Aorta (tissue), 5 donors: ENCODE measurements at places on chromosomes 1 and 21. TPM values are rescaled to one million over a fixed set of nuclear protein-coding genes. Genes with fewer than 3 reads are reported as not detected.

The FCMR gene
- 4.0 TPM for total RNA-seq

The CHRM3 gene
- 4.0 TPM for total RNA-seq

The CFAP107 gene
- total RNA-seq = not detected

The DNAJC28 gene
- 1.2 TPM for total RNA-seq

DNA sequence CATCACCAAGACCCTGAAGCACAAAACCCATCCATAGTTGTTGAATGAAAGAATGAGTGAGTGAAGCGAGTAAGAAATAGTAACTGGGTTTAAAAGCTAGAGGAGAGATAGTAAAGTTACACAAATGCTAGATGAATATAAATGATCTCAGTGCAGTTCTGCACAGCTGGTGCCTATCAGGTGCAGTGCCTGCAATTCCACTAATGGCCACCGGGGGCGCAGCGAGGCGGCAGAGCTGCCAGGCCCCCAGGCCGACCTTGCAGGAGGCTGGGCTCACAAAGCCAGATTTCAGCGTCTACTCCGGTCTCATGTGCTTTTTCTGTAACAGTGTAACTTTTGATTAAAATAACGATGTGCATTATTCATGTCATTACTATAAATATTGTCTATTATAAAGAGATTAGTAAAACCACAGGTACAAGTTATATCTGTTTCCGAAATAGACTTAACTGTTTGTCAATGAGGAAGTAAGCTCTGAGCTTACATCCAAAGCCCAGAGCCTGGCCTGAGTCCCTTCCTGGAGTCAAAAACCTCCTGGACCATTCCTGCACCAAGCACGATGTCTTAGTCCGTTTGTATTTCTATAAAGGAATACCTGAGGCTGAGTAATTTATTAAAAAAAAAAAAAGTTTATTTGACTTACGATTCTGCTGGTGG, 477.6 kb downstream of the NPHP4 start:
- peak; percentile 91 for DNase-seq

The ZBTB37 gene
- 14.2 TPM for total RNA-seq

GRCh38 chr1:189350983-189351616, 1126.6 kb downstream of the BRINP3 start:
- no peak for DNase-seq

DNA sequence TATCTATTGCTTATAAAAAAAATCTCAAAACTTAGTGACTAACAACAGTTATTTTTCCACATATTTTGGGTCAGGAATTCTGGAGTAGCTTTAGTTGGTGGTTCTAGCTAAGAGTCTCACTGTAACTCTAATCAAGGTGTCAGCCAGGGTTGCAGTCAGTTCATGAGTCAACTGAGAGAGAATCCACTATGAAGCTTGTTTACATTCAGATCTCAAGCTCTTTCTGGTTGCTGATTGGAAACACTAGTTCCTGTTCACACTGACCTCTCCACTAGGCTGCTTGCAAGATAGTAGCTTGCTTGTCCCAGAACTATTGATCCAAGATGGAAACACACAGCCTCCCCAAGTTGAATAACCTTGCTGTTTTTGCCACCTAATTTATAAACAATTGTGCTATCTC, 1192.1 kb upstream of the B3GALT2 start:
- no peak for DNase-seq

The OR10Z1 gene
- not detected for total RNA-seq

GRCh38 chr1:196464480-196464941, 143.7 kb downstream of the KCNT2 start:
- no peak for DNase-seq

GRCh38 chr1:208174731-208175507, 69.3 kb downstream of the PLXNA2 start:
- DNase-seq = no peak

DNA sequence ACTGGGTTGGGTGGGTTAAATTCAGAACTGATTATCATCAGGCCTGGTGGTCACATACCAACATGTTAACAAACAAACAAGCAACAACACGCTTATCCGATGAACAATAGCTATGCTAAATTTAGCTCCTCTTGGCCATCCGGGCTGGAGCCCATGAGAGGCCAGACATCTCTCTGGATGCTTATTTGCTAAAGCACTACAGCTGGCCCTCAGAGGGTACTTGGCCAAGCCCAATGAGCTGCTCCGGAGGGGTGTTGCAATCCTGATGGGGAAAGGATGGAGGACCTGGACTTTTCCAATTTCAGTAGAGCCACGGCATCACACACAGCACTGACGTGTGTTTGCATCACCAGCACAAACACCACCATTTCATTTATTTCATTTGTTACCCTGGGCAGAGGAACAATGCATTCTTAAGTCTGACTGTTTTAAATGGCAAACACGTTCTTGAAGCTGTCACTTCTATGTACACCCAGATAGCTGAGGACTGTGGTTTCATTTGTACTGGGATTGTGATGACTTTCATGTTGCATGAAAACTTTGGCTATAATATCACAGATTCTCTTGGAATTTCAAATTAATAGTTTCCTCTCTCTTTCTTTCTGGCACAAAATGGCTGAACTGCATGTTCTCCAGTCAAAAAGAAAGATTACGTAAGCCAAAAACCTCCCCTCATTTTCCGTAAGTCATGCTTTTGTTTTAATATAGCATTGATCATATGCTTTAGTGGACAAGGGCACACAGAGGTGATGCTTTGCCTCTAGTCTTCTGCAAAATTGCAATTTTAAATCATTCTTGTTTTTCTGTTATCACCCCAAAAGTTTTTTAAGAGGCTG, 359.8 kb upstream of the KAZN start:
- DNase-seq = peak; percentile 68

The ASCL5 gene
- not detected for total RNA-seq

DNA sequence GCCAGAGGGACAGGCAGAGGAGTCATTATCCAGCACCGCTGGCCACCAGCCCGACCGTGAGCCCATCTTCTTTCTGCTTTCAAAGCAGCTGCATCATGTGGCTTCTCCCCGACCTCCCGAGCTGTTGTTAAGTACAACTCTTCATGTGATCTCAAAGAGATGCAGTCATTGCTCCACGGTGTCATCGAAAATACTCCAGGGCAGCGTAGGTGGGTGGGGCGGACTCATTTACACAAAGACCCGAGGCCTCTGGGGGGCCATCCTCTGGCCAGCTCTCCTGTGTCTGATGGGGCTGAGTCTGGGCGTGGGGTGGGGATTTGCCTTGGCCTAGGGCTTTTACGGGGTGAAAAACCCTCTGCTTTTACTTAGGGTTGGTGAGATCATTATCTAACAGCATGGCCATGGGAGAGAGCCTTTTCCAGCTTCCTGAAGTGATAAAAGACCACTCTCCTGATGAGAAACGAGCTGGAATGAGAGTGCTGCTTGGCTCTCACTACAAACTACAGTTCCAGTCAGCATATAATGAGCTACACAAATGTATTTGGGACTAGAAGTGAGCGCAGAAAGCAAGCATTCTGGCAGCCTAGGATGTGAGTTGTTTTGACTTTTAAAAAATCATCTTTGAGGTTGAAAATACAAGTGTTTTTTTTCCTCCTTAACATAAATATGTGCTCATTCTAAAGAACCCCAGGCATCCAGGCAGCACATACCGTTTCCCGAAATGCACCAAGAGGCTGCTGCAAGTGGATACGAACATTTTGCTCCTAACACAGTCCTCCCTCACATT, 165.0 kb downstream of the RHOU start:
- DNase-seq = no peak

The KIF17 gene
- total RNA-seq = 3.2 TPM

DNA sequence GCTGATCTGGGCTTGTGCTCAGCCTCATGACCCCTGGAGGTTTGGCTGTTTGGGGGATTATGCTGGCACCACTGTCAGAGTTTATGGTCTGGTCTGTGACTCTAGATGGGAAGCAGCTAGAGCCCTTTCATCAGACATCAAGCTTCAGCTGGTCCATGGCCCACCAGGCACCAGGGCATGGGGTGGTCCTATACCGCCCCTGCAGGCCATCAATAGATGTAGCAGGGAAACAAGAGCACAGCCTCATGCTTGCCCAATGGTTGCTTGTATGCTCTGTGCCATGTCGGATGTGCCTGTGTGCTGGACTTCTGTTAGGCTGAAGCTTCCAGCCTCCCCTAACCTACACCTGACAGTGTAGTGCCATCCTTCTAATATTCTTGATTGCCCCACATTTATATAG, 71.1 kb upstream of the CD34 start:
- no peak for DNase-seq

- DNase-seq = no peak
Measured at GRCh38 chr1:173152598-173152997, 54.5 kb downstream of the TNFSF4 start.

The LYPD8 gene
- total RNA-seq = not detected

DNA sequence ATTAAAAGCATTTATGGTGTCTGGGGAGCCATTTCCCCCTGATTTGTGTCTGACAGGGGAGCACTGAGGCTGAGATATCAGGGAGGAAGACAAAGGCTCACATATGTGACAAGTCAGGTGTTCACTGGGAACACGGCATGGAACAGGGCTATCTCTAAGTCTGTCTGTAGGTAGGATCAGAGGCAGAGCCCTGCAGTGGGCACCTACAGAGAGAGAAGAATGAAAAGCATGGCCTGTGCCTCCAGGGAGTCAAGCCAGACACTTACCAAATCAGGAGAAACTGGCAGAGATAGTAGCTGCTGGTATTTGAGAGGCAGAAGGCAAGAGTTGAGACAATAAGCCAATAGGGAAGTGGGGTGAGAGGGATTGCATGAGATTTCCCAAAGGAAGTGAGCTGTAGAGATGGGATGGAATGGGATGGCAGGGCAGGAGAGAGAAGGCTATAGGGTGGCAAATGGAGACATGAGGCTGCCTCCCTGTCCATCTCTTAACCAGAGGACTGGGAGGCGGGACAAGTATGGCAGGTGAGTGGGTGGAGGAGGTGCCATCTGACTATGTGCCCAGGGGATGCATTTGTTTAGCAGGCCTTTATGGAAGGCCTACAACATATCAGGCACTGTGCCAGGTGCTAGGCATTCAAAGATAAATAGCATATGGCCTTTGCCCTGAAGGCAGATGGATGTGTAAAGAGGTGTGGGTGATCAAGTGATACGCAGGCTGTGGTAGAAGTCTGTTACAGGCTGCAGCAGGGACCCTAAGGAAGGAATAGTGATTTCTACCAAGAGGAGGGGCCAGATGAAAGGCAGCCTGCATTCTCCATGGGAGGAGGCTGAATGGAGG, 136.2 kb upstream of the IPO9 start:
- no peak for DNase-seq

The PM20D1 gene
- 1.1 TPM for total RNA-seq

DNA sequence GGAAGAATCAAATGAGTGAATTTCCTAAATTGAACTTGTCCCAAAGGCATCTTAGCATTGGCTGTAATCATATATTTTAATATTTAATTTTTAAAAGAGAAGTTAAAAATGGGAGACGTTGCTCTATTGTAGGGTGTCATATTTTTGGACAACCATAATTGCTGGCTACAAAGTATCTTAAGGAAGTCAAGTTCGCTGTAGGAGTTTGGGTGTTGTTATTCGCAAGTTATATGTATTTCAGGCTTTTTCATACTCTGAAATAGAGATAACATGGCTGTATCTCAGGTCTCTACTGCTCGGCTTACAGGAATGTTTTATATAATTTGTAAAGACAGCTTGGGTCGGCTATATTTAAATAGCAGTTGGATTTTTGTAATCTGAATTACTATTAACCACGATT, 852 bp downstream of the TMEM50A start:
- no peak for DNase-seq

GRCh38 chr1:2585318-2586092, 1.1 kb upstream of the PRXL2B start:
- peak; percentile 83 for DNase-seq

DNA sequence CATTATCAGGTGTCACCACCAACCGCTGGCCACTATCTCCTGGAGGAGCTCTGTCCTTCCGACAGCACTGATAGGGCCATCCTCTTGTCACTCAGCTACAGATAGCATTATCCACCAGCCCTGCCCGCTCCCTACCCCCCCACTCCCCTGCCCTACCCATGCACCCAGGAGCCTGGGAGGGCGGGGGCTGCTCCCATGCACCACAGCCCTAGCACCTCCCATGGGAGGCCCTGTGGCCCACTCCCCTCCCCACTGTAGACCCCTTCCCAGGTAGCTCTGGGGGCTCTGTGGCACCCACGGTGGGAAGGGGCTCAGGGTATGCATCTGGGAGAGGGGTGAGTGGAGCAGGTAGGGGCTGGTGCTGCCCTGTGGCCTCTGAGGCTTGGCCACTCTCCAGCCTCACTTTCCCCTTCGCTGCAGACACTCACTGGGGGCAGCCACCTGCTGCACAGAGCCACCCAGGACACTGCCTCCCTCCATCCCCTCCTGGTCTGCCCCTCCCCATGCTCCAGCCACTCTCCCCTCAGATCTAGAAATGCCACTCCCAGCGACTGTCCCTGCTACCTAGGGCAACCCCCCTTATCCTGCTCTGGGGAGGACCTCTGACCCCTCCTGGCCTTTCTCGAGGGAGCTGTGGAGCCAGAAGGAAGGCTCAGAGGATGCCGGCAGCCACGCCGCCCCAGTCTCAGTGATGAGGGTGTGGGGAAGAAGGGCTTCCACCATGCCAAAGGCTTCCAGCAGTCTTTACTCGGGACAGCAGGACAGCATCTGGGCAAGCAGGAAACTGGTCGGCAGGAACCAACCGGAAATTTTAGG, 58.5 kb downstream of the WNT9A start:
- peak; percentile 69 for DNase-seq
